Stimulated activated CD8-positive, alpha-beta memory T cell treated with anti-CD3 and anti-CD28 coated beads, Interleukin-4, amount 100 ng/mL, for 1 hour (primary cell): ENCODE measurements at places on chromosomes 1 and 21.

- no peak for DNase-seq
These were observed 37.8 kb downstream of the NID1 start for GRCh38 chr1:236027104-236027503.

- DNase-seq: no peak
These were observed 1.6 kb downstream of the TNNI1 start for GRCh38 chr1:201419746-201420607.

DNA sequence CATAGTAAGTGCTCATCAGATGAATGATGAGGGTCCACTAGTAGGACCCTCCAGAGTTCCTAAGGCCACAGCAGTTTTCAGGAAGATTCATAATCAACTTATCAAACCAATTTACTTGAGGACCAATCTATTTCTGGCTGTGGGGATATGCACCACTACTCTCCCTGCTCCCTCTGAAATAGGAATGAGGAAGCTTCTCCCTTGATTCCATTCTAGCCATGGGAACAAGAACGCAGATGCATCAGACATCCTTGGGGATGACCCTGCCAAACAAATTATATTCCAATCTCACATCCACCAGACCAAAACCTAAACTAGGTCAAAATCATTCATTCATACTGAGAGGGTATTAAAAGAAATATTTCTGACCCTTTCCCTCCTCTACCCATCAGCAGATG is 31.5 kb downstream of the JAK1 start:
- DNase-seq: no peak

GRCh38 chr1:201597551-201598230 is 58.8 kb downstream of the NAV1 start:
- DNase-seq: no peak

- no peak for DNase-seq
These were observed 80.2 kb upstream of the PPP2R5A start for GRCh38 chr1:212205006-212205405.

DNA sequence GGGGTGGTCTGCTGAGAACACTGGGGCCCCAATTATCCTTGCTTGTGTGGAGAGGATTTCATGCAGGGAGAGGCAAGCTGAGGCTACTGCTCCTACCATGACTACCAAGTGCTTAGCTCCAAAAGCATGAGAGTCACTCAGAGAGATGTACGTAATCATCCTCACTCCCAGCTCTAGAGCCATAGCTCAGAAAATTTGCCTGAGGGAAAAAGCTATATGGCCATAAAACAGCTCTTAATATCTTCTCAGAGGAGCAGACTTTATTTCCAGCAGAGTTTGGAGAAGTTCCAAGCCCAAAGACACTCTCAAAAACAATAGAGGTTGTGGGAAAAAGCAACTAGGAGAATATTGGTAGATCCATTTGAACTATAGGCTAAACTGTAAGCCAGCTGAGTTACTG is 106.4 kb upstream of the PBX1 start:
- DNase-seq: no peak

- no peak for DNase-seq
These were observed 11.8 kb downstream of the ZBED6 start for GRCh38 chr1:203807196-203807595.

DNA sequence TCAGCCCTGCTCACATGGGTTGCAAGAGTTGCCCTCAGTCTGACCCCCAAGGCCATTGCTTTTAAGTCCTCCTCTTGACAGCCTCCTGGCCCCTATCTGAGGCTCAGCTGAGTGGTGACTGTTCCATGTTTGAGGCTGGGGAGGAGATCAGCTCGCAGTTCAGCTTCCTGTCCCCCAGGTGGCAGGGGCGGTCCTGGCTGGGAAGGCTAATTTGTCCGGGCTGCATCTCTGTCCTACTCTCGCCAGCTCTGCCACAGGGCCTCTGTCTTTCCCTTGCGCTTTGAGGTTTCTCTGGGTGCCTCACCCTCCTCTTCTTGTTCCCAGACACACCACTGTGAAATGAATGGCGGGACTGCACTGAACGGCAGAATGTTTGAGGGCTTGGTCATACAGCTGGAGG is 157.3 kb downstream of the KCNJ6 start:
- no peak for DNase-seq

GRCh38 chr1:244850099-244850852 is 14.1 kb downstream of the HNRNPU start:
- DNase-seq: no peak

DNA sequence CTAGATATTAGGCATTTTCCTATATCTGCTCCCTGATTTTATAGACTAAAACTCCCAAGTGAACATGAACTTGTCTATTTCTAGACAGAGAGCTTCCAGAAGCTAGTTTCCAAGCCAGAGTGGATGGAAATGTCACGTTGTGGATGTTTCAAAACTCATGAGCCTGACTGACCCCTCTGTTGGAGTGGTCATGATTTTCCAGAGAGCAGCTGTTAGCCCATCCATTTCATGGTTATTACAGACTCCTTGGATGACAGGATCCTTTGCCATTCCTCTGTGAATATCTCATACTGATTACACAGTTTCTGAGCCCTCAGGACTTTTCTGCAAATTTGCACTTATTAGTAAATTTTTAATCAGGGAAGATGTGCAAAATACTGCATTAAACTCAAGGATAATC is 76.8 kb upstream of the ATF3 start:
- DNase-seq: no peak

GRCh38 chr1:1137256-1138045 is 21.6 kb upstream of the C1orf159 start:
- DNase-seq: no peak

- DNase-seq: no peak
These were observed 7.5 kb upstream of the GJA8 start for GRCh38 chr1:147895123-147895522.

- DNase-seq: no peak
These were observed 993 bp downstream of the PDZK1 start for GRCh38 chr1:145706086-145706664.

DNA sequence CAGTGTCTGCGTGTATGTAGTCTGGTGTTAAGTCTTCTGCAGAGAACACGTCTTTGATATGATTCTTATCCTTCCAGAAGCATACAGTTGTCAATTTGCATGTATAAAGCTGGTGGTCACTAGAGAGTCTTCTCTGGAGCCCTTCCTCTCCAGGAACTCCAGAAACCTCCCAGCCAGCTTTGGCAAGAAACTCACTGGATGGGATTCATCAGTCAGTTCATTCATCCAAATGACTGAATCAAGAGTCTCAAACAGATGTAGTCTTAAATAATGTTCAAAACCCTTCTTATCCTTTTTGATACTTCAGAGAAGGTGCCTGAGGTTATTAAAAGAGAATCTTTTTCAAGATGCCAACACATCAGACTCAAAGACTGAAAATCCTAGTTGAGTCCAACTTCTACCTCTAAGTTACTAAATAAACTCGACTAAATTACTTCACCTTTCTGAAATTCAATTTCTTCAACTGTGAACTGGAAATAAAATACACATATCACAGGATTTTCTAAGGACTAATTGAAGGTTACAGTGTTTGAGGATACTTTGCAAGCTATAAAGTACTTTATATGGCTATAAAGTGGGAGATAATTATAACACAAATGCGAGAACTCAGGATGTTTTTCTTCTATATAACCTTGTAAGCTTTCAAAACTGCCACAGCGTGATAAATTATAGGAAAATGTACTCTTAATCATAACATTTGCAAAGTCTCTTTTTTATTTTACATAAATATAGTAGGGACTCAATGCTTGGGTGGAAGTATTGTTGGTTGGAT is 252.4 kb downstream of the FGGY start:
- no peak for DNase-seq

DNA sequence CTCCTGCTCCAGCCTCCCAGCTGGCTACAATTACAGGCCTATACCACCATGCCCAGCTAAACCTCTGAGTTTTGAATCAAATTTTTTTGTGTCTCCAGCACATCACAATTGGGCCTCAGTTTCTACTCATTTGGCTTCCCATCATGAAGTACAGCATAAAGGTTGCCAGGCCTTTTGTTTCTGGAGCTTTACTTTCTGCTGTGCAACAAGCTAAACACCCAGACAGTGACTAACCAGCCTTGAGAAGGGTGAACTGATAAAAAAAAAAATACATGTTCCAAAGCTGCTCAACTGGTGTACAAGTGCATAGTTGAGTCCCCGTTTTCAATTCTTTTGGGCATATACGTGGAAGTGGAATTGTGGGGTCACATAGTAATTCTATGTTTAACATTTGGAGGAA is 25.1 kb downstream of the TIAM1 start:
- DNase-seq: no peak

DNA sequence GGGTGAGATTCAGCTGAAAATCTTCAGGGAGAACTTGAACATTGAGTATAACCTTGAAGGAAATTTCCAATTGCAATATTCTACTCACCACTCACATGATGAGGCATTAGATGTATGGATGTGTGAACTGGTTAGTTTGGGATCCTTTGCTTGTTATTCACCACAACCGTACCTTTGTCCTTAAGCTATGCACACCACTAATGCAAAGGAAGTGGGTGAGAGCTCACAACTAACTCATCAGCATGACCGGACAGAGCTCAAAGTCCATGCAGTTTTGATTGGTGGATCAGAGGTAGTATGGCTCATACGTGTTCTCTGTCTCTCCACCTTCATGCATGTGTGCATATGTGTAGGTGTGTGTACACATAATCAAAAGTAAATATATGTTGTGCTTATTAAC is 43.5 kb upstream of the MROH9 start:
- DNase-seq: no peak

- no peak for DNase-seq
These were observed 120.9 kb downstream of the KCNN3 start for GRCh38 chr1:154749078-154749760.

GRCh38 chr1:49465486-49466185 is 558.1 kb downstream of the AGBL4 start:
- no peak for DNase-seq

GRCh38 chr1:92486251-92487077 is at the start of gene GFI1:
TSS of gene GFI1 (minus strand) at chr1:92486925. CDS start at chr1:92483487, 3,438 bp downstream.
- DNase-seq: peak; percentile 24

- no peak for DNase-seq
These were observed at the start of gene BTBD19 for GRCh38 chr1:44808063-44808937. TSS of gene BTBD19 (plus strand) at chr1:44808523. CDS start at chr1:44808821, 298 bp downstream.

DNA sequence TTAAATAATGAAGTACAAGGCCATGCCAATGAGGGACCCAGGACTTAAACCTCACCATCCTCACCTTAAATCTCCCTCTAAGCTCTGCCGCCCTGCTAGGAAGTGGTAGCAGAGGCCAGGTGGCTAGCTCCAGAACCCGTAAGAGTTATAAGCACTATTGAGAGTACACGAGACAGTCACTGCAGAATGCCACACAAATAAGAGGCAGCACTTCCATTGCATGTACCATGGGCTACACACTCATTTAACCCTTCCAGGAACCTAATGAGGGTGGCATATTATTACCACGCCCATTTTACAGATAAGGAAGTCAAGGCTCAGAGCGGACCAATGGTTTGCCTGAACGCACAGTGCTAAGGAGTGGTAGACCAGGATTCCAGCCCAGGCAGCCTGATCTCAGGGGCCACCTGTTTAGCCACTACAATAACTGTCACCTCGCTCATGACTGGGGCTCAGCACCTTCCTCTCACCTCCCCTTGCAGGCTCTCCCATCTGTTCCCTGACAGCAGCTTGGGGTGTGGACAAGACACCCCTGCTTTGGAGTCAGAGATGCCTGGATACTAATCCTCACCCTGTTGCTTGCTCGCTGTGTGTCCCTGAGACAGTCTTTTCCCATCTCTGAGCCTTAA is 54.8 kb upstream of the ID3 start:
- DNase-seq: no peak

- no peak for DNase-seq
These were observed 101.3 kb upstream of the ESRRG start for GRCh38 chr1:216824511-216824910.

DNA sequence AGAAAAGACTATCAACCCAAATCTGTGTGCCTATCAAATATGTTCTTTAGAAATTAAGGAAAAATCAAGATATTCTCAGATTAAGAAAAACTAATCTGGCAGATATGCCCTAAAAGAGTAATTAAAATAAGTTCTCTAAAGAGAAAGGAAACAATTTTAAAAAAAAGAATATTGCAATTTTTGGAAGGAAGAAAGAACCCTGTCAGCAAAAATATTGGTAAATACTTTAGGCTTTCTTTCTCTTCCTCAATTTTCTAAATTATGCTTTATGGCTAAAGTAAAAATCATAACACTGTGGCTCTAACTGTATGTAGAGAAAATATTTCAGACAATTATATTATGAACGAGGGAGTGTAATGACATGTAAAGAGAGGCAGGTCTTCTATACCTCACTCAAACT is 691.3 kb upstream of the PTBP2 start:
- DNase-seq: no peak

DNA sequence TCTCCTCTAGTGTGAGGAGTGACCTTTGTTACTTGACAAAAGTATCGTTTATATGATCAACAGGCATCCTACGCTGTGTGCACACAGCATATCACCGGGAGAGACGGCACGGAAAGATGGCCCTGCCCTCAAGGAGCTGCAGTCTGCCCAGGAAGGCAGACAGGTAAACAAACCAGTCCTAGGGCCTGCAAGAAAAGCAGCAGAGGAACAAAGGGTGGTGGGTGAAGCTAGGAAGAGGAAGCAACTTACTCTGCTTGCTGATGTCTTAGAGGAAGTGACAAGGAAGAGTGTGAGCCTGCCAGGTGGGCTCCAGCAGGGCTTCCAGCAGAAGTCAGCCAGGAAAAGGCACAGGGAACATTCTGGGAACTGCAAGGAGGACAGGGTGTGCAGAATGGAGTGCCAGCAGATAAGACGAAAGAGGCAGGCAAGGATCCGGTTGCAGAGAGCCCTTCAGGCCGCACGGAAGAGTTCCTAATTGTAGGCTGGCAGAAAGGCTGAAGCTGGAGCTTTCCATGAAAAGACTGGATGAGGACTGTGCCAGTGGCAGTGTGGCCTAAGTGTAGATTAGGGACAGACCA is 106.7 kb downstream of the SLC45A1 start:
- DNase-seq: no peak

- no peak for DNase-seq
These were observed 28.7 kb downstream of the RUNX1 start for GRCh38 chr21:35020436-35020835.

GRCh38 chr1:161884475-161884874 is 118.4 kb downstream of the ATF6 start:
- no peak for DNase-seq

GRCh38 chr21:34684174-34684876 is 15.5 kb downstream of the CLIC6 start:
- DNase-seq: no peak
